ENCODE measurements at places on chromosomes 7 and 10. TPM values are rescaled to one million over a fixed set of nuclear protein-coding genes. Genes with fewer than 3 reads are reported as not detected.

OR6B1 gene
- polyA plus RNA-seq, result not detected

PTF1A gene
- not detected for polyA plus RNA-seq

ANXA8L1 gene
- polyA plus RNA-seq, result not detected

GIMAP1 gene
- polyA plus RNA-seq, result 1.1 TPM

MMS19 gene
- polyA plus RNA-seq, result 43.3 TPM

CHAT gene
- not detected for polyA plus RNA-seq

RADIL gene
- polyA plus RNA-seq, result 15.3 TPM

CACNA2D1 gene
- polyA plus RNA-seq, result 4.6 TPM

EN2 gene
- 0.19 TPM for polyA plus RNA-seq

CPEB3 gene
- 3.9 TPM for polyA plus RNA-seq

IL6 gene
- 1.6 TPM for polyA plus RNA-seq

CRHR2 gene
- 0.49 TPM for polyA plus RNA-seq

XRCC2 gene
- polyA plus RNA-seq, result 1.2 TPM

PON1 gene
- polyA plus RNA-seq, result 28.8 TPM

ETV1 gene
- 25.6 TPM for polyA plus RNA-seq

LBX1 gene
- polyA plus RNA-seq, result not detected

NAT16 gene
- 41.0 TPM for polyA plus RNA-seq

HMX3 gene
- 12.9 TPM for polyA plus RNA-seq

IGFBP3 gene
- polyA plus RNA-seq, result 39.9 TPM

PON3 gene
- polyA plus RNA-seq, result 0.56 TPM

DLG5 gene
- 20.7 TPM for polyA plus RNA-seq

ARMH3 gene
- polyA plus RNA-seq, result 11.3 TPM

CCDC172 gene
- not detected for polyA plus RNA-seq

IFIT2 gene
- 5.4 TPM for polyA plus RNA-seq

TAS2R4 gene
- 0.17 TPM for polyA plus RNA-seq

CPED1 gene
- polyA plus RNA-seq, result 0.22 TPM

TDRD1 gene
- not detected for polyA plus RNA-seq

CLCN1 gene
- not detected for polyA plus RNA-seq

SPDYE9 gene
- not detected for polyA plus RNA-seq

SORCS1 gene
- polyA plus RNA-seq, result 0.71 TPM

ZNF727 gene
- polyA plus RNA-seq, result 0.19 TPM

PANK1 gene
- polyA plus RNA-seq, result 4.6 TPM

PIK3AP1 gene
- polyA plus RNA-seq, result 3.4 TPM

SNX10 gene
- 15.5 TPM for polyA plus RNA-seq

NMT2 gene
- polyA plus RNA-seq, result 13.4 TPM

DKK1 gene
- 0.92 TPM for polyA plus RNA-seq

ALOX5 gene
- polyA plus RNA-seq, result 1.2 TPM

SCIN gene
- 2.5 TPM for polyA plus RNA-seq

FKBP14 gene
- 1.5 TPM for polyA plus RNA-seq

CALHM3 gene
- not detected for polyA plus RNA-seq

C10orf143 gene
- 5.4 TPM for polyA plus RNA-seq

DLX6 gene
- polyA plus RNA-seq, result 5.5 TPM

GRID1 gene
- polyA plus RNA-seq, result 13.2 TPM

PIK3CG gene
- polyA plus RNA-seq, result 0.29 TPM

CTAGE8 gene
- polyA plus RNA-seq, result 0.24 TPM

HOXA10 gene
- 62.0 TPM for polyA plus RNA-seq

PPP1R3C gene
- polyA plus RNA-seq, result 8.7 TPM

Measured in brain (organoid and tissue), 16 donors.